Activated CD4-positive, alpha-beta T cell treated with anti-CD3 and anti-CD28 coated beads, Interleukin-2, amount 50 U/mL, for 4 hours (primary cell): ENCODE measurements at places on chromosomes 7 and 10.
A peak's percentile ranks its signal among the peaks of the same experiment; 100 is the strongest.

DNA sequence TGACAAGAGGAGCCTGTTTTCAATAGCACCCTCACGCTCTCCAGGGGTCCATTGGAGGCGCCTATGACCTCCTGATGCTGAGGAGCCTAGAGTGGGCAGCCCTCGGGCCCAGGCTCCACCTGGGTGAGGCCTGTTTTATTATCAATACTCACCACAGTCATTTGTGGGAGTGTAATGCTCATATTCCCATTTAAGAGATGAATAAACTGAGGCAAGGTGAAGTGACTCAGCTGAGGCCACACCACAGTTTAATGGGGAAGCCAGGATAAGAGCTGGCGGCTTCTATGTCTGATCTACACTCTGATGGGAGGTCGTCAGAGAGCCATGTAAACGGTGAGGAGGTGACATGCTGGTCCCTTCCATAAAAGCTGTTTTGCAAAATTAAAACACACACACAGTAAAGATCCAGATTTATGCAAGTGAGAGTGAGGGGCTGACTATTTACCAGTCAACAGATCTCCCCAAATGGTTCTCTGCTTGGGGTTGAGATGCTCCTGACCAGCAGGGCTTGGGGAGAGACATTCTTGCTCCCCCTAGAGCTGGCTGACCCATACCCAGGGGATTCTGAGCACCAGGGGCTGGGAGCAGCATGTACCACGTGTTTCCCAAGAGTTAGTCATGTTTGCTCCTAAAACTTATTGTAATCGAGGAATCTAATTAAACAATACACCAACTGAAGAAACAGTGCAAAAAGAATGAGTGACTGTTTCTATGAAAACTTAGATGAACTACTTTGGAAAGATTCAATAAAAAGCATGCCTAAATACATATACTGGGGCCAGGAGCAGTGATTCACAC, 81.0 kb upstream of the INSIG1 start:
- no peak for DNase-seq

- no peak for DNase-seq
Measured at GRCh38 chr10:71075759-71076472, 136.5 kb upstream of the UNC5B start.

- no peak for DNase-seq
Measured at GRCh38 chr10:11448190-11448544, 163.3 kb downstream of the USP6NL start.

GRCh38 chr10:25297466-25297865, 122.7 kb downstream of the GPR158 start:
- no peak for DNase-seq

- no peak for DNase-seq
Measured at GRCh38 chr7:80635998-80636397, 2.4 kb upstream of the CD36 start.

- DNase-seq, result no peak
Measured at GRCh38 chr7:12601302-12601869, 30.9 kb downstream of the SCIN start.

DNA sequence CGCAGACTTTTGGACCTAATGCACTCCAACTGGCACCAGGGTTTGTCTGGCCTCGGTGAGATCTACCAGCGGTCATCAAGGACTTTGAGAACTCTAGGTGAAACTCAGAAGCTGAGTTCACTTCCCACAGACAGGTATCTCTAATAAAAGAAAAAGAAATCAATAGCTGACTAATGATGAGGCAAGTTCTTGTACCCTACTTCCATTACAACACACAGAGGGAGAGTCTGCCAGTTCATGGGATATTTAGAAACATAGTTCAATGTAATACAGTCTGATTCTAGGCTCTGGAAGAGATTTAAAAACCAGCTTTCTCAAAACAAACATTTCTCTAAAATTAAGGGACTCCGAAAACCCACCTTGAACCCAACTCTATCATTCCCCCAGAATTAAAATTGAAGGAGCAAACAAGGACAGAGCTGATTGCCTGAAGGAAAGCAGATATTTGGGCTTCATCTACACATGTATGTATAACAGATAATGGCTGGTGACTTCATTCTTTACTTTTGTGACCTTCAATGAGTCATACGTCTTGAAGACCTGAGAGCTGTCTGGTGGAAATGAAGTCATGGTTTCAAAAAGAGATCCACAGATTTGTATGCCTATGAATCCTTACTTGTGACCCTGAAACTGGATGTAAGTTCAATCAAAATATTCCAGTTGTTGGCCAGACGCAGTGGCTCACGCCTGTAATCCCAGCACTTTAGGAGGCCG, 2.7 kb upstream of the PNLIPRP1 start:
- no peak for DNase-seq

GRCh38 chr7:67306331-67306730, 309.7 kb downstream of the TYW1 start:
- no peak for DNase-seq

GRCh38 chr10:115909962-115910731, 362.9 kb downstream of the GFRA1 start:
- DNase-seq, result no peak

DNA sequence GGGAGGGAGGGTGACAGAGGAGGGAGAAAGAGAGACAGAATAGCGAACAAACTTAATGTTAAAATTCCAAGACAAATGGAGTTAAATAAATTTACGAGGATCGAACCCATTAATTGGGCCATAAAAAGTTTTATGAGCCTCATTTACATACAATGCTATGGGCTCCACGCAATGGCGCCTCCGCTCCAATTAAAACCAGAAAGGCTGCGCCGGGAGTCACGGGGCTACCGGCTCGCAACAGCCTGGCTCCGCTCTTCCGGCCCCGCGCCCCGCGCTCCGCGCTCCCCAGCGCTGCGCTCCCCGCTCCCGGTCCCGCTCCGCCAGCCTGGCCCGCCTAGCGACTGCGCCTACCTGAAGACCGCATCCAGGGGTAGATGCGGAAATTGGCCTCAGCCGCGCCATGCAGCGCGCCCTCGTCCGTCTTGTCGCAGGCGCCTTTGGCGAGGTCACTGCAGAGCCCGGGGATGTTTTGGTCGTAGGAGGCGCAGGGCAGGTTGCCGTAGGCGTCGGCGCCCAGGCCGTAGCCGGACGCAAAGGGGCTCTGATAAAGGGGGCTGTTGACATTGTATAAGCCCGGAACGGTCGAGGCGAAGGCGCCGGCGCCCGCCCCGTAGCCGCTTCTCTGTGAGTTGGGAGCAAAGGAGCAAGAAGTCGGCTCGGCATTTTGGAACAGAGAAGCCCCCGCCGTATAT, 513 bp downstream of the HOXA7 start:
- no peak for DNase-seq

GRCh38 chr10:116185199-116185867, 87.7 kb downstream of the GFRA1 start:
- no peak for DNase-seq

GRCh38 chr10:44857363-44858016, 53.6 kb upstream of the TMEM72 start:
- peak; percentile 26 for DNase-seq

- no peak for DNase-seq
Measured at GRCh38 chr10:131727560-131727959, 173.2 kb upstream of the PPP2R2D start.

DNA sequence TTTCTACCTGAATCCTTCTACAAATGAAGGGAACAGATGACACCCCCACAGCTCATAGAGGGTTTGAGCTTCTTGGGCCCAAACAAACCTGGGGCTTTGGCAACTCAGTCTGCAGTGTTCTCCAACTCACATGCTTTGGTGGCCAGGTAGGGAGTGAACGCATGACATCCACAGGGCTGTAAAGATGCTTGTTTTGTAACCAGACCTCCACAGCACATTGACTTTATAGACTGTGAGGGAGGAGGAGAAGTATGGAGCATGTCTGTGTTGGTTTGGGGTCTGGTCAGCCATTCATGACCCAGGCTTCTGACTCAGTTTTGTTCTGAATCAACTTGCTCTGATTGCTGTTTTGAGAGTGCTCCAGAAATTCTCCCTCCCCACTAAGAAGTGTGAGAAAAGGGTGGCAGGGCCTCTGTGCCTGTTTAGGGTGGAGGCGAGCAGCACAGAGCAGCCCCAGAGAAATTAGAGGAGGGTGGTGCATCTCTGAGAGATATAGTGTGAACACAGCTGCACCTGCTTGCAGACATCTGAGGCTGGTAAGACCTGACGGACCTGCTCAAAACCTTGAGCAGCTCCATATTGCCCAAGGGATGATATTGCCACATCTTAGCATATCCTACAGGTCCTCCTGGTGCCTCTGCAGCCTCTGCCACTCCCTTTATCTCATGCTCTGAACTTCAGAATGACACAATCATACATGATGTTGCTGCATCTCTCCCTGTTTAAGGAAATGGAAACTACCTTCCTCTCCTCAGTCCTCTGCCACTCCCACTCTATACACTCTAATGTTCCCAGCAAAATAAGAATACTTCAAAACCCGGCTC, 287.7 kb downstream of the ABCA13 start:
- DNase-seq, result no peak

DNA sequence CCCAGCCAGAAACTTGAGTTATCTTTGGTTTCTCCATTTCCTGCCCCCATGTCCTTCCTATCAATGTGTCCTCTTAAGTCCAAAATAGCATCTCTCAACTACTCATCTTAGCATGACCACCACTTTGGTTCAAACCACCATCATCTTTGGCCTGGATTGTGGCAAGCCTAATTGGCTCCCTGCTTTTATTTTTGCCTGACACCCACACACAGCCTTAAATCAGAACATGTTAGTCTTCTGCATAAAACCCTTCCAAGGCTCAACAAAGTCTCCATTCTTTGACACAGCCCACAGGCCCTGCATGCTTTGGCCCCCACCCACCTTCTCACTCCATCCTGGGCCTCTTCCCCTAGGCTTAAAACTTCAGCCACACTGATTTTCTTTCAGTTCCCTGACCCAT, 2.0 kb upstream of the TSPAN14 start:
- DNase-seq, result no peak

DNA sequence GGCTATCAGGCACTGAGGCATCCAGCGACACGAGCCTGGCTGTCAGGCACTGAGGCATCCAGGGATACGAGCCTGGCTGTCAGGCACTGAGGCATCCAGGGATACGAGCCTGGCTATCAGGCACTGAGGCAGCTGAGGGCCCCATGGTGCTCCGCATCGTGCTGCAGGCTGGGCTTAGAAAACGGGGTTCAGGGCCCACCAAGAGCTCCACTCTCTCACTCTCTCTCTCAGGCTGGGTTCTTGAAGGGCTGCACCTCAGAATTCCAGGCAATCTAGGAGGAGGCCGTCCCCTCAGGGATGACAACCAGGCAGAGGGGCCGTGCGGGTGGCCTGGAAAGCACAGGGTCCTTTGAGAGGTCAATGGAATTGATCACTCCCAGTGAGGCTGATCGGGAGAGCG, 69.0 kb downstream of the CFAP46 start:
- DNase-seq, result no peak

GRCh38 chr10:117967149-117967650, 79.5 kb downstream of the RAB11FIP2 start:
- no peak for DNase-seq

- DNase-seq, result peak; percentile 21
Measured at GRCh38 chr7:103065667-103066066, 8.9 kb downstream of the FBXL13 start.

DNA sequence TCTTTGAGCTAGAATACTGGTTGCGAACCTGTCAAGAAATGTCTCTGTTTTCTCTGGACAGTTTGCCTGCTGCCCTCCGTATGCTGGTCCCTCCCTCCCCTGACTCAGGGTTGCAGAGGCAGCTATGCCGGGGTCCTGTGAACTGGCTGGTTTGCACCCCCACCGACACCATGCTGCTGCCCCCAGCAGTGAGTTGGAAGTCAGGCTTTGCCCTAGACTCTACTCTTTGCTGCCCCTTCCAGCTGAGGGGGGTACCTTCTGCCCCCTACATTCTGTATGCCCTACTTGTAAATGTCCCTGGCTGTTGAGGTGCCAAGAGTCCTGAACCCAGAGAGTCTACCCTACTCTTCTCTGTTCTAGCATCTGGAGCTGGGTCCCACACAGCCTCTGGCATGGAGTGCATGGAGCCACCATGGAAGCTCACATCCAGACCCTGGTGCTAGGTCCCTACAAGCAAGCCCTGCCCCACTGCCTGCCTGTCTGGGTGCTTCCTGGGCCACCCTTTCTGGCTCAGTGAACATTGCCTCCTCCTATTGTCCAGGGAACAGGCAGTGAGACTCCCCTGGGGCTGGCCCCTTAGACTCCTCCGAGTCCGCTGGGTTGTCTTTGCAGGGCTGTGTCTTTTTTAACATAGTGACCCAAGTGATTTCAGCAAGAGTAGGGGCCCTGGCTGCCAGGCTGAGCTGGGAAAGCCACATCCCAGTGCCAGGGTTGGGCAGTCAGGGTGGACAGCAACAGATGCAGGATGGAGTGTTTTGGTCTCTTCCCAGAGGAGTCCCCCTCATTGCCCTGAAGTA, 138.9 kb downstream of the ADCY1 start:
- DNase-seq, result no peak

GRCh38 chr10:2665772-2666171, 401.6 kb upstream of the PFKP start:
- no peak for DNase-seq

- no peak for DNase-seq
Measured at GRCh38 chr10:93541402-93542357, 24.8 kb upstream of the FFAR4 start.

DNA sequence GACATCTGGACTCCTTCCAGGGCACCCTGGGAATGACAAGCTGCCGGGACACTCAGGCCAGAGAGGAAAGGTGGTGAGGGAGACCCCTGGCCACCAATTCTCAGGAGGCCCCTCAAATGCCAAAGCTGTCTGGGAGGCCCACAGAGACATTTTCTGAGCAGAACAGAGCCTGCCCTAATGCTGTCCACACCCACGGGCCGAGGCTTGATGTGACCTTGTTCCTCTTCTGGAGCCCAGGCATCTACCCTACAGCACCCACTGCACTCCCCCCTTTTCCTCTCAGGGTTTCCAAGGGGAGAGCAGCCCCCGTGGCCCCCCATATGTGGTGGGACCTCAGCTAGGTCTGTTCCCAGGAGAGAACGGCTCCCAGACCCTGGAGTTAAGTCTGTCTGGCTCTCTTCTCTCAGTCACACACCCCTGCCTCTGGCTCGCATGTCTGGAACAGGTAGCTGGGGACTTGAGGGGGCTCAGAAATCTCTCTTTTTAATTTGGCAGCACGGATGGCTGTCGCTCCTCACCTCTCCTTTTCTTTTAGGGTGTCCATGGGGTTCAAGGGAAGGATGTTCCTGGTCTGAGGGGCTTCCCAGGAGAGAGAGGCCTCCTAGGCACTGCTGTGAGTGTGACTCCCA, 16.8 kb upstream of the VOPP1 start:
- DNase-seq, result no peak

GRCh38 chr7:116138202-116138801, 72.0 kb upstream of the TES start:
- DNase-seq, result no peak

GRCh38 chr10:24674892-24675632, 48.6 kb downstream of the ARHGAP21 start:
- DNase-seq, result no peak

GRCh38 chr10:131038056-131038455, 273.5 kb downstream of the TCERG1L start:
- no peak for DNase-seq
